ENCODE measurements at places on chromosomes 13 and 19. TPM values are rescaled to one million over a fixed set of nuclear protein-coding genes. Genes with fewer than 3 reads are reported as not detected.

MBD3L3 gene
- not detected for total RNA-seq

BCAM gene
- 5.4 TPM for total RNA-seq

CEACAM19 gene
- 1.1 TPM for total RNA-seq

KIR3DL1 gene
- not detected for total RNA-seq

ACER1 gene
- not detected for total RNA-seq

CABP5 gene
- not detected for total RNA-seq

ALOX5AP gene
- total RNA-seq, result under 0.01 TPM

PGLYRP1 gene
- total RNA-seq, result not detected

ASF1B gene
- 1.4 TPM for total RNA-seq

MYBPC2 gene
- total RNA-seq, result not detected

ZNF799 gene
- 4.2 TPM for total RNA-seq

XAB2 gene
- 30.3 TPM for total RNA-seq

KLHL26 gene
- total RNA-seq, result 4.0 TPM

SHISA7 gene
- not detected for total RNA-seq

OR10H5 gene
- not detected for total RNA-seq

STXBP2 gene
- 32.1 TPM for total RNA-seq

ZNF675 gene
- 7.5 TPM for total RNA-seq

CNN1 gene
- total RNA-seq, result 56.1 TPM

METTL21C gene
- total RNA-seq, result not detected

TLE2 gene
- total RNA-seq, result 0.58 TPM

OR7A5 gene
- not detected for total RNA-seq

PEG3 gene
- total RNA-seq, result 5.4 TPM

TSHZ3 gene
- total RNA-seq, result 7.1 TPM

ZNF91 gene
- 27.1 TPM for total RNA-seq

LRRC63 gene
- total RNA-seq, result 0.28 TPM

RFXAP gene
- total RNA-seq, result 1.2 TPM

KLK5 gene
- total RNA-seq, result under 0.01 TPM

JAK3 gene
- total RNA-seq, result 3.9 TPM

VWA8 gene
- total RNA-seq, result 16.7 TPM

ZNF414 gene
- 4.8 TPM for total RNA-seq

RFPL4A gene
- not detected for total RNA-seq

TINCR gene
- total RNA-seq, result 0.28 TPM

TBC1D4 gene
- total RNA-seq, result 36.6 TPM

C19orf67 gene
- not detected for total RNA-seq

COMP gene
- 0.77 TPM for total RNA-seq

ZNF415 gene
- total RNA-seq, result 5.8 TPM

ANKRD24 gene
- 2.3 TPM for total RNA-seq

Data from regular cardiac myocyte (primary cell).